ENCODE measurements at places on chromosomes 12 and 14.
A peak's percentile ranks its signal among the peaks of the same experiment; 100 is the strongest.

DNA sequence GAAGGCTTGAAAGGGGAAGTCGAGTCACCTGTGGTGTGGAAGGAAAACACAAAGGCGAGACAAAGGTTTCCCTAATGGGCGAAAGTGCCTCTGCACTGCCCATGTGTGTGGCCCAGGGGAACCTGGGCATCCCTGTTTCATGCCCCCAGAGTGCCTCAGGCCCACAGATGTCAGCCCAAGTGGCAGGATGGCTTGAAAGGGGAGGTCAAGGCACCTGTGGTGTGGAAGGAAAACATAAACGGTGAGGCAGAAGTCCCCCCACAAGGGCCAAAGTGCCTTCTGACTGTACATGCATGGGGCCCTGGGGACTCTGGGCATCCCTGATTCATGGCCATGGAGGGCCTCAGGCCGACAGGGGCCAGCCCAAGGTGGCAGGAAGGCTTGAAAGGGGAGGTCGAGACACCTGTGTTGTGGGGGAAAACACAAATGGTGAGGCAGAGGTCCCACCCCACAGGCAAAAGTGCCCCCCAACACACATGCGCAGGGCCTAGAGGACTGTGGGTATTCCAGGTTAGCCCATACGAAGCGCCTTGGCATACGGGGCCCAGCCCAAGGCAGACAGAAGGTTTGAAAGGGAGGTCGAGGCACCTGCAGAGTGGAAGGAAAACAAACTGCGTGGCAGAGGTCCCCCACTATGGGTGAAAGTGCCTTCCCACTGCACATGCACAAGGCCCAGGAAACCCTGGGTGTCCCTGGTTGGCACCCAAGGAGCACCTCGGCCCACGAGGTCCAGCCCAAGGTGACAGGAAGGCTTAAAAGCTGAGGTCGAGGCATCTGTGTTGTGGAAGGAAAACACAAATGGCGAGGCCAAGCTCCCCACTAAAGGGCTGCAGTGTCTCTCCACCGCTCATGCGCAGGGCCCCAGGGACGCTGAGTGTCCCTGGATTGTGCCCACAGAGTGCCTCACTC, 382.3 kb downstream of the ALG10 start:
- no peak for DNase-seq

DNA sequence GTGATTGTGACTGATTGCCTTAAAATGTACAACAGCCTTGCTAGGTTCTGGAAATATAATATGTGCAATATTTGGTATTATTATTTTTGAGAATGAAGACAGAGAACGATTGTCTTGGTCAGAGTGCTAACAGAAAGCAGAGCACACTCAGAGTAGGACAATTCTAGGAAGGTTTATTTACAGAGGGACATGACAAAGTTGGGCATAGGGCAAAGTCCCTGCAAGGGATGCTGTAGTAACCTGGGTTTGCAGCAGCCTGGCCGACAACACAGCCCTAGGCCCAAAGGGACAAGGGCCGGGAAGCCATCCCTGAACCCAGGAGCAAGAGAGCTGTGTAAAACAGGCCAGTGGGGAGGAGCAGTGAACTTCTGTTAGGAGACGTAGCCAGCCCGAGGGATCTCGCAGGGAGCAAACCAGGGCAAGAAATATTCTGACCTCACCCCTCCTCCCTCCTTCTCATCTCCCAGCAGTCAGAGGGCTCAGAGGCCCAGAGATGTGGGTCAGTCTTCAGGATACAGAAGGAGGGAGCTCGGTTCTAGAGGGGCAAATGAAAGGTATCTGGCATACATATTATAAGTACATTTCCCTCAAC, 51.0 kb upstream of the FERMT2 start:
- DNase-seq: no peak

DNA sequence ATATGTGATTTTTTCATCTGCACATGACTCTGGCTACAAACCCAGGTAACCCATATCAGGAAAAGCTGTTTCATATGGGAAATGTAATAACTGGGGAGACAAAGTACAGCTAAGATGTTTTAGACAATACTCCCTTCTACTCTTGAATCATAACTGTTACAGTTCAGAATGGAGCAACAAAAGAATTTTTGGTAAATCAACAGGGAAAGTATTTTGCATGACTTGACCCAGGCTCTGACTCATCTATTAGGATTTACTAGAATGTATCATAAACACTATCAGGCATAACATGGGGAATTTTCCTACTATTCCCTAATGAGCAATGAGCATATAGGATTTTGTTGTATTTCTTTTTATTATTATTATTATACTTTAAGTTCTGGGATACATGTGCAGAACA, 553.0 kb downstream of the SLC16A7 start:
- DNase-seq: no peak

DNA sequence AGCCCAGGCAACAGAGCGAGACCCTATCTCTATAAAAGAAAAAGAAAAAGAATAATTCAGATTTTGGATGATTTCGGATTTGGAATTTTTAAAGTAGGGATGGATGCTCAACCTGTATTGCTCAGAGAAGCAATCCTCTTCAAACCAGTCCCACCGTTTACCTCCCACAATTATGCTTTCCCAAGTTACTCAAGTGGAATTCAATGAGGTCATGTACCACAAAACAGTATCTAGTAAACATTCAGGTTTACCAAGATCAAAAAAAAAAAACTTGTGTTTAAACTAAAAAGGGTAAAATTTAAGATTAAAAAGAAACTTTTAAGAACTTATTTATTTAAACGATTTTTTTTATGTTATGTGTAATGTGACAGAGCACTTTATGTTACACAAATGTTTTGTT, 2.5 kb downstream of the KDM5A start:
- DNase-seq: no peak

DNA sequence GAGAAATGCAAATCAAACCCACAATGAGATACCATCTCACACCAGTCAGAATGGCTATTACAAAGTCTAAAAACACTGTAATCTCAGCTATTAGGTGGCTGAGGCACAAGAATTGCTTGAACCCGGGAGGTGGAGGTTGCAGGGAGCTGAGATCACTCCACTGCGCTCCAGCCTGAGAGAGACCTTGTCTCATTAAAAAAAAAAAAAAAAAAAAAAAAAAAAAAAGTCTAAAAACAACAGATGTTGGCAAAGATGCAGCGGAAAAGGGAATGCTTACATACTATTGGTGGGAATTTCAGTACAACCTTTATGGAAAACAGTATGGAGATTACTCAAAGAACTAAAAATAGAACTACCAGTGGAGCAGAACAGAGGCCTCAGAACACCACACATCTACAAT, 19.0 kb upstream of the ATF7 start:
- DNase-seq: no peak

DNA sequence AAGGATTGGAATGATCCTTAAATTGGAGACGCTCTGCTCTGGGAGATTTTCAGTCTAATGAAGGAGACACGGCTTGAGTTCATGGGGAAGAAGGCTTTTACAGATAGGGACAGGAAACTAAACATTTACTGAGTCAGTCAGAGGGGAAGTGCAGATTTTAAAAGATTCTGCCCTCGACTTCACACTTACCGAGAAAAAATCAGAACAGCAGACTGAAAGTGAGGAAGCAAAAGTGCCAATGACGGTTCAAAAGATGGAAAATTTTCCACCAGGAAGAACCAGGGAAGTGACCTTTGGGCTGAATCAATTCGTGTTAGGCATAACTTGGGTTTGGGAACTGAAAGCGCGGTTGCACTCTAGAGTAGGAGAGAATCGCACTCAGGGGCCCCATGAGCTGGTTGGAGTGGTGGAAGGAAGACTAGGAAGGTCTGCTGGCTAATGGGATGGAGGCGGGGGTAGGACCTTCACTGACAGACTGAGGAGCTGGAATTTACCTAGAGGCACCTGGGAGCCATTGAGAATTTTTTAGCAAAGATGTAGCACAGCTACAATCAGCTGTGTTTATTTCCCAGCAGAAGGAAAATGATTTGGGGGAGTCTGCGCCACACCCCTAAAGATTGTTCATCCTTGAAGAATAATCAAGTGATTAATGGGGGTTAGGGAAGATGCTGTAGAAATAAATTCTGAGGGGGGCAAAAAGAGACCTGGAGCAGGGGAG, 1.2 kb downstream of the KCNK13 start:
- DNase-seq: no peak

- DNase-seq: no peak
Measured at GRCh38 chr14:93183596-93184317, 940 bp downstream of the MOAP1 start.

- no peak for DNase-seq
Measured at GRCh38 chr12:92301356-92301755, 155.7 kb upstream of the BTG1 start.

- no peak for DNase-seq
Measured at GRCh38 chr12:76713130-76713529, 50.8 kb upstream of the ZDHHC17 start.

- no peak for DNase-seq
Measured at GRCh38 chr12:113290506-113290905, 44.4 kb downstream of the SLC8B1 start.

DNA sequence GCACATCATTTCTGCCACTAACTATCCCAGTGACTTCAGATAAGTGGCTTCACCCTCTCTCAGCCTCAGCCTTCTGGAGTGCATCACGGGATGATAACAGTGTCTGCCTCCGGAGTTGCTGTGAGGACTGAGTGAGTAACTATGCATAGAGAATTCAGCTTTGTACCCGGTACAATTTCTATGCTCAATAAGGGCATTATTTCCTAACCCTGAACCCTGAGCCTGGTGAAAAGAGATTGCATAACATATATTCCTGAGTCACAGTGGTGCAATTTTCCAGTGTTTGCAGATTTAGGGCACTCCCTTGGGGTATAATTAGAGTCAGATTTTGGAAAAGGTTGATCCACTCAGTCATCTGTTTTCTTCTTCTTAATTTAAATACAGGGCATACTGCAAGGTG, 181.1 kb downstream of the PTPN11 start:
- DNase-seq: no peak

- no peak for DNase-seq
Measured at GRCh38 chr12:52130711-52131110, 51.2 kb downstream of the SMIM41 start.

DNA sequence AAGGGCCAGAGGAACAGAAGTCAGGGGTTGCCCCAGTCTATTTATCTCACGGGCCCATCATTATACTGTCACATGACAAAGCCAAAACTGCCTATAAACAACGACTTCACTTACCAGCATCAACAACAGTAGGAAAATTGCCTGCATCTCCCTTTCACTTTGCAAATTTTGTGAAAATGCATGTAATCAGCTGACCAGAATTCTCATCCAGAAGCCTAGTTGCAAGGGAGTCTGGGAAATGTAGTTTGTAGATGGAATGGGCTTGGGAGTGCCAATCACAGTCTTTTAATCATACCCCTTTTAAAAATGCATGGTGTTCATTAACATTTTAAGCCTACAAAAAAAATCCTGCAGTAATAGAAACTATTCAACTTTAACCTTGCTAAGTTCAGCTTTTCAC, 369.3 kb upstream of the TMPO start:
- no peak for DNase-seq

- no peak for DNase-seq
Measured at GRCh38 chr12:10362828-10363657, 26.8 kb downstream of the KLRK1 start.

- DNase-seq: no peak
Measured at GRCh38 chr14:64554556-64554955, 4.8 kb downstream of the PPP1R36 start.

DNA sequence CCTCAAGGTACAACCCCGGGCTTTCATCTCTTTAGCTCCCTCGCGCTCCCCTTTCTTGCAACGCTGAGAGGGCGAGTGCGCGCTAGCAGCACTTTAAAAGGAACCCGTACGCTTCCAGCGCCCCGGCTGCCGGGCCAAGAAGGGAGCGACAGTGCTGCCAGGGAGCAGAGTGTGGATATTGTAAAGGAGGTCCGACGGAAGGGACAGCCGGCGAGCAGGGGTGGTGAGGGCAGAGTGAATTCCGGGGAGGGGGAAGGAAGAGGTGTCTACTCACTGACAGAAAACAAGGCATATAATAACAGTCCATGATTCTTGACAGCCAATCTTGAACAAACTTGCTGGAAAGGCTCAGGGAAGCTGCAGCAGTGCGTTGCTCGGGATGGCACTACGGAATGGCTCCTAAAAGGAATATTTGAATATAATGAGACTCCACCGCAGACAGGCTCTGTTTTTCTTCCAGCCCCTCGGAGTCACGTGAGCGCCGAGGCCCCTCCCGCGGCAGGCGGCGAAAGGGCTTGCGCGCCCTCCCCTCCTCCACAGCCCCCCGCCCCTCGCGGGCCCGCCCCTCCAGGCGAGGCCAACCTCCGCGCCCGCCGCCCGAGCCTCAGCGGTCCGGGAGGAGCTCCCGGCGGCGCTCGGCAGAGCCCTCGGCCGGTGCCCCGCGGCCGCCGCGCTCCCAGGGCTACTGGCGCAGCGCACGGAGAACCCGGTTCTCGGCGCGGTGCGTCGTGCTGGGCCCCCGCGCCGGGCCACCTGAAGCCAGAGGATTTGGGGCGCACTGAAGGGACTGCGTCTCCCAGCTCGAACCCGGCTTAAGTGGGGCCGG, 3.4 kb downstream of the BMP4 start:
- DNase-seq: peak; percentile 31

DNA sequence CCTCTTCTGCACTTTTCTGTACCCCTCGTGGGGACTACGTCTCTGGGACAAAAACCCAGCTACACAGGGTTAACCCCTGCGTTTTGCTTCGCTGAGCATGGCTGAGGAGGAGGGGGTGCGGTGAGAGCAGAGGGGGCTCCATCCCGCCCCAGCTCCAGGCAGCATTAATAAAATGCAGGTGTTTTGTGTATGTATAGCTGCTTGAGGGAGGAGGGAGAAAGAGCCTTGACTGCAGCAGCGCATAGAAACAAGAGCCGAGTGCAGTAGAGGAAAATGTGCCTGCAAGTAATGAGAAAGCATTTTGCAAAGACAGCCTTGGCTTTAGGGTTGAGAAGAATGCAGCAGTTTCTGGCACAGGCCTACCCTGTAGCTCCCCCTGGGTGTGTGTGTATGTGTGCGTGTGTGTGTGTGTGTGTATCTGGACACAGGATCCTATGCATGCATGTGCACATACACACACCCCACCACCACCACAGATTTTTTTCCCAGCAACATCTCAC, 103.9 kb downstream of the ZFP36L1 start:
- no peak for DNase-seq

DNA sequence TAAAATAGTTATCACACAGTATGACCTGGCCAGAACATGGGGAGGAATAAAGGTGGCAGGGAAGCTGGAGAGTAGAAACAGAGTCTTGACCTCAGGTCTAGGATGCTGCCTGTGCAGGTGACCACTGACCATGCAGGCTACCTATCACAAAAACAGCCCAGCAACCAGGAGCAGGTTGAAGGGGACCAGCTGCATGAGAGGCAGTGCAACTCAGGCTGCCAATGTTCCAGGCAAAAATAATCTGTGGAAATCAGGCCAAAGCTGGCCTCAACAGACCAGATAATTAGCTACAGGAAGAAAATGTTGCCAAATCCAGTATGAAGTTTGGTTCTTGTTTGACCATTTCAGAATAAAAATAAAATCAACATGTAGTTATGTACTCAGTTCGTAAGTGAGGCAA, 72.6 kb downstream of the PDE6H start:
- DNase-seq: no peak

DNA sequence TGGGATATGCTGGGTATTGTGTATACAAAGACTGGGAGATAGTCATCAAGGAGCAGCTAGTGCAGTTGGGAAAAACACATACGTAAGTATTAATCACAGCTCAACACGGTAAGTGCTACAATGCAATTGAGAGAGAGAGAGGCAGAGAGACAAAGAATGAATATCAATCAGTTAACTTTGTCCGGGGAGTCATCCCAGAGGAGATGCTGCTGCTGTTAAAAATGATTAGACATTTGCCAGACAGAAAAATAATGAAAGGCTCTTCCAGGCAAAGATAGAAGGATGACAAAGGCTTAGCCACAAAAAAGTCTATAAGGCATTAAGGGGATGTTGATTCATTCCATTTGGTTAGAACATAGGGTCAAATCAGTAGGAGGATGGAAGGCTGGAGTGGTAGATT, 45.1 kb downstream of the AKAP6 start:
- no peak for DNase-seq

GRCh38 chr12:112543751-112544150, 125.0 kb downstream of the PTPN11 start:
- peak; percentile 10 for DNase-seq
